Astrocyte (in vitro differentiated cells and primary cell): ENCODE measurements at places on chromosomes 2 and 18. TPM values are rescaled to one million over a fixed set of nuclear protein-coding genes. Genes with fewer than 3 reads are reported as not detected.

Gene TTR
- not detected in 2 replicates for total RNA-seq

Gene MC2R
- not detected in 2 replicates for total RNA-seq

DNA sequence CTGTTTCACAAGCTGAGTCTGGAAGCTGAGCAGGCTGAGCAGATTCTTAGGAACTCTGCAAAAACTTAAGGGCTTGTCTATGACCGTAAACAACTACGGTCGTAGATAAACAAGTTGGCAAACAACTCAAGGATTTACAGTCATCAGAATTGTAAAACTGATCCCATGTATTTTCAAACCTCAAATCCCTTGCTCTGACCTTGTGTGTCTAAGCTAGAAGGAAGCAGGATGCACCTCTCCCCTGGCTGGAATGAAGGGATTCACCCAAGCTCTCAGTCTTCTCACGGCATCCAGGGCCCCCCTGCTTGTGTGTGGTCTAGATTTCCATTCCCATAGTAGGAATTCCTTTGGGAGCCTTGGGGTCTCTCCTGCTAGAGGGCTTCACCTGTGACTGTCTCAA is 12.4 kb upstream of the IL1RN start:
- peaks cover 5% of the 10 kb centered on the region for H3K4me1 ChIP-seq
- no peak for DNase-seq
- no peaks in the 10 kb centered on the region for H3K36me3 ChIP-seq
- no peak overlapping the region for H3K27ac ChIP-seq
- peaks cover 13% of the 10 kb centered on the region for H3K27me3 ChIP-seq

- H3K27me3 ChIP-seq: no peaks in the 10 kb centered on the region
- H3K4me1 ChIP-seq: no peaks in the 10 kb centered on the region
- H3K27ac ChIP-seq: no peak overlapping the region
- H3K36me3 ChIP-seq: no peaks in the 10 kb centered on the region
- H3K4me3 ChIP-seq: no peak overlapping the region
- DNase-seq: no peak
Measured at GRCh38 chr2:144181001-144181400, 338.9 kb downstream of the ZEB2 start.

DNA sequence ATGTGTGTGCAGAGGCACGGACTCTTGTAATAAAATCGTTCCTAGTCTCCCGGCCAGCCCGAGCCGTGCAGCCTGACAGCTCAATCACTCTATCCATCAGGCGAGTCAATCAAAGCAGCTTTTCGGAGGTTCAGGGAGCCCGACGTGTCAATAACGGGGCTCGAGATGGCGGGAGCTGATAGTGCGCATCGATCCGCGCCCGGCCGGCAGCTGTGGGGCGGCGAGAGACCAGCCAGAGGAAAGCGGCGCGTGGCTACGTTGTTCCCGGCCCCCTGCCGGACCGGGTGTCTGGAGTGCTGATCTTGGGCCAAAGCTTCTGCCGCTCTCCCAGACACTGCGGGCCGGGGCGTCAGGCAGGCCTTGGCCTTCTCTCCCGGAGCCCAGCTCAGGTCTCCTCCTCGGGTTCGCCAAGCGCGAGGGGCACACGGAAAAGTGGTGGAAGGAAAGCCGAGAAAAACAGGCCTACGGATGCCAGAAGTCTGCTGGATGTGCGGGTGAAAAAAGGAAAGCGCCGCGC is 2.4 kb downstream of the EN1 start:
- no peaks in the 10 kb centered on the region for H3K36me3 ChIP-seq
- H3K4me1 ChIP-seq: peaks cover 6% of the 10 kb centered on the region
- peak overlapping the region; percentile 65 for H3K4me3 ChIP-seq
- H3K27ac ChIP-seq: peak overlapping the region; percentile 66

DNA sequence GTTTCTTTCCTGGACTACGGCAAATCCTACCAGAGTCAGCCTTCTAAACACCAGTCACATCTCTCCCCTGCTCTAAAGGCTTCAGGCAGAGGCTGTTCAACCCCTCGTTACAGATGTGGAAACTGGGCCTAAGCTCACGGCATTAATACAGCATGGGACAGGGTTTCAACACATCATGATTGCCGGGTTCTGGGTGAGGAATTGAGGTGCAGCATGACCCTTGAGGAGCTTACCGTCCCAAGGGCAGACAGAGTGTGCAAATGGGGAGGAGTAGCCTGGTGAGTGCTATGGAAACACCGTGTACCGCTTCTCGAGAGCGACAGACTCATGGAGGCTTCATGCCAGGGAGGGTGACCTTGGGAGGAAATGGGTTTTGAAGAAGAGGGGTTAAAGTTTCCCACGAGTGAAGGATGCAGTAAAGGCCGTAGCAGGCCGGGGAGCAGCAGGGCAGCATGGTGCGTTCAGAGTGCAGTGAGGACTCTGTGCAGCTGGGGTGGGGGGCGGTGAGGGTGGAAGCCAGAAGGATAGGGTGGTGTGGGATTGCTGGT is 51.1 kb downstream of the TGOLN2 start:
- no peak overlapping the region for H3K4me3 ChIP-seq
- no peaks in the 10 kb centered on the region for H3K36me3 ChIP-seq
- H3K27ac ChIP-seq: no peak overlapping the region
- no peaks in the 10 kb centered on the region for H3K27me3 ChIP-seq

DNA sequence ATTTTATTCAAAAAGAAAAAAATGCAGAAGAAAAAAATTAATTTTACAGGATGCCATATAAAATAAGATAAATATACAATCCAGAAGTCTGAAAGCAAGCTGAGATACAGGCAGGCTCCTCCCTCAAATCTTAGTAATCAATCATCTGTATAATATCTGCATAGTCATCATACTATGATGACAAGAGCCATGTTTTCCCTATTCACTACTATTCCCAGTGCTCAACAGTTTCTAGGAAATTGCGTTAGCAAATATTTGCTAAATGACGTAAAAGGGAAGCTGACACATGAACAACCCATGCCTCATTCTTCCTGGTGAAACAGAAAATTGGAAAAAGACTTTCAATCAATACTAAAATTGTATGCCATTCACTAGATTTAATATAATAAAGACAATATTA is 793.2 kb downstream of the SUCLG1 start:
- H3K27me3 ChIP-seq: no peaks in the 10 kb centered on the region
- no peaks in the 10 kb centered on the region for H3K4me1 ChIP-seq
- no peak overlapping the region for H3K27ac ChIP-seq

DNA sequence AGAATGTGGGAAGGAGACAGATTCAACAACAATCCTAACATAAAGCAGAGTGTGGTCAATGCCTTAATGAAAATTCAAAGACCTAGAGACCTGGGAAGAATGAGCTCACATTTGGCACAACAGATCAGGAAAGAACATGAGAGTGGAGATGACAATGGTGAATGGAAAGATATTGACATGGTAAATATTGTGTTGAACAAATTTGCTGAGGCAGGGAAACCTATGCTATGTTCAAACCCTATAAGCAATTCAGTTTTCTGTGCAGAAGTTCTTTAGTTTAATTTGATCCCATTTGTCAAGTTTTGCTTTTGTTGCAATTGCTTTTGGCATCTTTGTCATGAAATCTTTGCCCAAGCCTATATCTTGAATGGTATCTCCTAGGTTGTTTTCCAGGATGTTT is 199.4 kb upstream of the LRRTM4 start:
- no peak for DNase-seq
- H3K27ac ChIP-seq: no peak overlapping the region
- H3K4me3 ChIP-seq: no peak overlapping the region
- H3K27me3 ChIP-seq: no peaks in the 10 kb centered on the region
